Bronchial epithelial cell (primary cell): ENCODE measurements at places on chromosomes 2 and 18. TPM values are rescaled to one million over a fixed set of nuclear protein-coding genes. Genes with fewer than 3 reads are reported as not detected.
A peak's percentile ranks its signal among the peaks of the same experiment; 100 is the strongest.

DNA sequence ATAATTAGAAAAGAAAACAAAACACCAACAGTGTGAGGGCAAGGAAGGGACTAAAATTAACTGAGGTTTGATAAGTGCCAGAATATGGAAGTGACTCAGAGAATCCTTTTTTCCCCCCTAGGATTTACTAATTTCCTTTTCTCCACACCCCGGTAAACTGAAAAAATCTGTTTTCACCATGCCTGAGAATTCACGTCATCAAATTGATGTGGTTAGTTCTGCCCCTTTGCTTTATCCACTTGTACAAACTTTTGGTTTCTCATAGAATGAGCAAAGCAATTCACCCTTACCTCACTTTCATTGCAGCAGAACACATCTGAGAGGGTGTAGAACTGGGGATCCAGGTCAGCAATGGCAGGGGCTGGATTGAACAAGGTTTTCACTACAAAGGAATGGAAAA, 57.8 kb downstream of the RBKS start:
- peak; percentile 68 for DNase-seq

DNA sequence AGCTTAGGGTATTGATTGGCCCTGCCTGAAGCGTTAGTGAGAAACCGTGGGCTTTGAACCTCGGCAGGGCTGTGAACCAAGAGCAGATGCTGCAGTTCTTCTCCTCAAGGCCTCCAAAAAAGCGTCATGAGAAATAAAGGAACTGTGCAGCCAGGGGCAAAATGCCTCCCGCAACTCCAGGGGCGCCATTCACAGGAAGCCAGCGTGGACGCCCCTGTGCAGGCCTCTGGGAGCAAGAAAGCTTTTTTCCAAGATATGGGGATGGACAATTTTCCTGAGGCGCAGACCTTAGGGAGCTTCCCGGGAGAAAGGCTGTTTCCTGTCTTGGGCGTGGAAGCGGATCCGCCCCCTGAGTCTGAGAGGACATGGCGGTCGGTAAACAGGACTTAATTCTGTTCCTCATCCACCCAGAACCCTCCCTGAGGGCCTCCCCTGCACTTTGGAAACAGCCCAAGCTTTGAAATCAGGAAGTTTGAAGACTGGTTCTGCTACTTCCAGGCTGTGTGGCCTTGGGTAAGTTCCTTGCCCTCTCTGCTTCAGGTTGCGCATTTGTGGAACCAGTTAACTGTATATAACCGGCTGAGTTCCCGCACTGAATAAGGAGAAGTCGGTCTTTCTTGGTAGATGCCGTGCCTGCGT, 29.6 kb upstream of the CABLES1 start:
- no peak for DNase-seq

- DNase-seq, result peak; percentile 73
Measured at GRCh38 chr18:42183746-42184145, 228.7 kb downstream of the PIK3C3 start.

DNA sequence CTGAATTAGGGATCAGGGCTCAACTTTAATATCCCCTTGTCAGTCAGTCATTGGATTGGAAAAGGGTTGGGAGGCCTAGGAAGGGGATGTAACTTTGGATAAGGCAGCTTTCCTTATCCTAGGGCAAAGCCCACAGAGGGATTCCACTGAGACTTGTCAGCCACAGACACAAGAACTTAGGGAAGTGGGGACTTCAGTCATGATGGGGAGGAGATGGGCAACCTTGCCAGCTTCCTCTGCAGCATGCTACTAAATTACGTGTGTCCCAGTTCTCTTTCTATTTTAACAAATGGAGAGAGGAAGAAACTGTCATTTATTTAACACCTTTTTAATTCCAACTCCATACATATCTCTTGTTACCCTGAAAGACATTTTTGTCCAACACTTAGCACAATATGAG, 237.8 kb downstream of the WDR7 start:
- no peak for DNase-seq

DNA sequence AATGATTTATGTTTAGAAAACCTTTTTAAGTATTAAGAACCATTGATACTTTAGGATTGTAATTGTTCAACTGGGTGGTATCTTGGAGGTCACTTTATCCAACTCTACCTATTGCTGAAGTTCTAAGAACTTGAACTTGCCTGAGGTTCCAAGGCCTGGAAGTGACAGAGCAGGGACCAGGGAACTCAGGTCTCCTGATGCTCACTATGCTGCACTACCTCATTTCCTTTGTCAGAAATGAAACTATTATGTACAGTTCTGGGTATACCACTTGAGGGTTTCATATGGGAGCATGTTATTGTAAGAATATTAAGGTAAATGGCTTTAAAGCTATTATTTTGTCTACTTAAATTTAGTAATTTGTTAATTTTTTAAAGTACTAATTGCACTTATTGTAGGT, 3.0 kb downstream of the MBD5 start:
- no peak for DNase-seq

- DNase-seq, result no peak
Measured at GRCh38 chr18:61749546-61749945, 143.3 kb downstream of the RNF152 start.

DNA sequence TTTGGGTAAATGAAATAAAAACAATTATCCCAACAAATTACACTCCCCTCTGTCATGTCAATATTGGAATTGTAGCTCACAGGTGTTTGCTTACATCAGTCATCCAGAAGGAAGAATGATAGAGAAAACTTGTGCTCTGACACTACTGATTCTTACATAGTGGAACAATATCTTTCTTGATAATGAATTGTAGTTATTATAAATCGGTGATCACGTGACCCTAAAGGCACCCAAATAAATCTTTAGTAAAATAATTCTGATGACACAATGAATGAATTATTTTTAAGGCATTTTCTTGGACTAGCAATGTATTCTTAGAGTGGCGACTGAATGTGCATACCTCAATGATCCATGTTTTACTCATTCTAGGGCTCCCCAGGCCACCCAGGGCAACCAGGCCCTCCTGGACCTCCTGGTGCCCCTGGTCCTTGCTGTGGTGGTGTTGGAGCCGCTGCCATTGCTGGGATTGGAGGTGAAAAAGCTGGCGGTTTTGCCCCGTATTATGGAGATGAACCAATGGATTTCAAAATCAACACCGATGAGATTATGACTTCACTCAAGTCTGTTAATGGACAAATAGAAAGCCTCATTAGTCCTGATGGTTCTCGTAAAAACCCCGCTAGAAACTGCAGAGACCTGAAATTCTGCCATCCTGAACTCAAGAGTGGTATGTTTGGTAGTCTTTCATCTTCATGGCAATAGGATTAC, 34.5 kb downstream of the COL3A1 start:
- DNase-seq, result no peak

- DNase-seq, result no peak
Measured at GRCh38 chr18:8348051-8348720, 261.1 kb upstream of the RAB12 start.

DNA sequence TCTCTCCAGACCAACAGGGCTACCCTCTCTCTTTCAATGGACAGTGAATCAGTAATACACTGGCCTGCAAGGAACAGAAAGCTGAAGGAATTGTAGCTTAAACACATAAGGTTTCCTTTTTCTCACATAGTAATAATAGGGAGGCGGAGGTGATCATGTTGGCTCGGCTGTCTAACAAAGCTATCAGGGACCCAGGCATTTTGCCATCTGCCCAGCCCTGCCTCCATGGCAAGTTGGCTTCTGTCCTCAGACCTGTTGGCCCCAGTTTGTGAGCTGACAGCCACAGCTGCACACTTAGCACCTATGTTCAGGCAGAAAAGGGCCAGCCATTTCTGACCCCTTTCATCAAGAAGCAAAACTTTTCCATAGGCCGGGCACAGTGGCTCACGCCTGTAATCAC, 2.0 kb upstream of the CHRNG start:
- DNase-seq, result no peak

DNA sequence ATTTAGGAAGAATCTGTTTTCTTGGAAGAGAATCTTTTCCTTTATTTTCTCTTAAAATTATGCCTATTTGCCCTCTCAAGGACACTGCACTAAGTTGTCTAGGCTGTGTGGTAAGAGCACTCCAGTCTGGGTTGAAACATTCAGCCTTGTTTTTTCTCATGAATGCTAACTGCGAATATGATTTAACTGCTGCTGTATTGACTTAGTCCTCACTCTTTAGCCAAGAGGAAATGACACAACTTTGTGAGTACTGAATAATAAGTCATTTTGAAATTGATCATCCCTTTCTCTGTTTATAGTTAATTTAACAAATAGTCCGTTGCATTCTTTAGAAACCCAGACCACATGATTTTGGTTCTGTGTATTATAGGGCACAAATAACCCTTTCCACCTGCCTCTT, 4.5 kb upstream of the RND3 start:
- peak; percentile 91 for DNase-seq

The ACMSD gene
- not detected in 2 replicates for total RNA-seq

The BARD1 gene
- total RNA-seq, result 6.8 and 9.2 TPM in 2 replicates

The SAG gene
- not detected in 2 replicates for total RNA-seq
